ENCODE measurements at places on chromosomes 1 and 21.
A peak's percentile ranks its signal among the peaks of the same experiment; 100 is the strongest.

DNA sequence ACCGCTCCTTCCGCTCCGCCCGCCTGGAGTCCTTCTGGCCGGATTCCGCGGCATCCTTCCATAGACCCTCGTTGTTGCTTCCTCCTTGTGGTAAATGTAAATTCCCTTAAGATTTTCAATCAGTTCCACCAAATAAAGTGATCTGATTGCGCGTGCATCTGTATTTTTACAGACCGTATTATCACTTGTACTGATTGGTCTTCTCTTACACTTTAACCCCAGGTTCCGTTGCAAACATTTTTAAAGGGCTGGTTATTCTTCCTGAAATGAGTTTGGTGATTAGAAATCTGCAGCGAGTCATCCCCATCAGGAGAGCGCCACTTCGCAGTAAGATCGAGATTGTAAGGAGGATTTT lies 483 bp downstream of the YBEY start:
- no peak for DNase-seq

DNA sequence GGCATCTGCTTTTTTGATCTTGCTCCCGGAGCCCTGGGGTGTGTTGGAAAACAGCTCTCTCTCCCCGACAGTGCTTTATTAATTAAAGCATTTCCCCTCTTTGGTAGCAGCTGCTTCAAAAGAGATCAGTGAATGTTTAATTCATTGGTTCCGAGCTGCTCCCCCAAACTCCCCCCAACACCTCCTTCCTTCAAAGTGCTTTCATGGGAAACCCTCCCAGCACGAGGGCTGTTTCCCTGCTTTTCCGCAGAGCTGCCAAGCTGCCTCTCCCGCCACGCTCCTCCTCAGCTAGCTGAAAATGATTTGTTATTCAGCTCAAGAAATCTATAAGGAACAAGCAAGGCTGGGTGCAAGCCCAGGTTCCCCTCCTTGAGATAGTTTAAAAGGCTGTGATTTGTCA lies 40.0 kb upstream of the DISP3 start:
- no peak for DNase-seq

DNA sequence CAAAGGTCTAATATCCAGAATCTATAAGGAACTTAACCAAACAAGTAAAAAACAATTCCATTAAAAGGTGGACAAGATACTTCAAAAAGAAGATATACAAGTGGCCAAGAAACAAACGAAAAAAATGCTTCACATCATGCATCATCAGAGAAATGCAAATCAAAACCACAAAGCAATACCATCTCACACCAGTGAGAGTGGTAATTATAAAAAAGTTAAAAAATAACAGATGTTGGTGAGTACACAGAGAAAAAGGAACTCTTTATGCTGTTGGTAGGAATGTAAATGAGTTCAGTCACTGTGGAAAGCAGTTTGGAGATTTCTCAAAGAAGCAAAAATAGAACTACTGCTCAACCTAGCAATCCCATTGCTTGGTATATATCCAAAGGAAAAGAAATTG lies 218.6 kb downstream of the SLC44A5 start:
- DNase-seq, result no peak

DNA sequence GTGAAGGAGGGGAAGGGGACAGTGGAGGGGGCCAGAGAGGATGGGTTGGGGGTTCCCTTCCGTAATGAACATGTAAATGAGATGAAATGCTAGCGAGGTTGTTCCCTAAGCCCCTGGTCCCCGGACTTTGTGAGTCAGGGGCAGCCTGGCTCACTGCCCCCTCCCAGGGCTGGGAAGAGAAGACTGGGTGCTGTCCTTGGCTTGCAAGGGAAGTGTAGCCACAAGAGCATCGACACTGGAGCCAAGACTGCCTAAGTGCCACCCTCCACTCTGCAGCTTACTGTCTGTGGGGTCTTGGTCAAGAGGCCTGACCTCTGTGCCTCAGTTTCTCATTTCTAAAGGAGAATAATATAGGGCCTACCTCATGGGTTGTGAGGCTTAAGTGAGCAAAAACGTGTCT lies 483 bp downstream of the PEAR1 start:
- DNase-seq, result no peak

DNA sequence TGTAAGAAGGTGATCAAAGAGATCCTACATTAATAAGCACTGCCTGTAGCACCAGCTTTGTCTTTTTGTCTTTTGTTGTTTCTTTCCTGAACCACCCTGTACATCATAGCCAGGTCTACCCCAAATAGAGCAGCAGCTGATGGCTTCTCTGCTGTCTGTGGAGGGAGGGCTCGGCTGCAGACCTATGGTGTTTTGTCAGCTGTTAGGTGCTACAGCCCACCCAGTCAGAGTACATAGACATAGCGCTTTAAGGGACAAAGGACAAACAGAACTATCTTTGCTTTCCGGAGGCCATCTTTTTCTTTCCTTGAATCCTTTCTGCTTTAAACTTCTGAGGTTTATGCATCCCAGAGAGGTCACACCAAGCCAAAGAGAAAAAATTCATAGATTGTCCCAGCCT lies 258.1 kb downstream of the ZNF648 start:
- no peak for DNase-seq

DNA sequence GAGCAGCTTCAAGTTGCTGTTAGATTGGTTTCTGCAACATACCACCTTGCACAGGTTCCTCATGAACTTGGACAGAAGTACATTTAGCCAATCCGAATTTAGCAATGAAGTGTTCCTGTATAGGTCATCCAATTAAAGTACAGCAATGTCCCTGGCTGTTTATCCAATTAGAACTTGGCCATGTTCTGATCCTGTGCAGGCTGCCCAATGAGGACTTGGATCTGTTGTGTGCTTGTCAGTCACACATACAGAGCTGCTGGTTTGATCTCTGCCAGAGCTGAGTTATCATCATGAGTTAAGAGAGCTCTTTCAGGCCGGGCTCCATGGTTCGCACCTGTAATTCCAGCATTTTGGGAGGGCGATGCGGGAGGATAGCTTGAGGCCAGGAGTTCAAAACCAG lies 22.0 kb upstream of the IFNLR1 start:
- no peak for DNase-seq

- no peak for DNase-seq
These were observed 502.3 kb downstream of the NUF2 start for GRCh38 chr1:163824006-163824405.

DNA sequence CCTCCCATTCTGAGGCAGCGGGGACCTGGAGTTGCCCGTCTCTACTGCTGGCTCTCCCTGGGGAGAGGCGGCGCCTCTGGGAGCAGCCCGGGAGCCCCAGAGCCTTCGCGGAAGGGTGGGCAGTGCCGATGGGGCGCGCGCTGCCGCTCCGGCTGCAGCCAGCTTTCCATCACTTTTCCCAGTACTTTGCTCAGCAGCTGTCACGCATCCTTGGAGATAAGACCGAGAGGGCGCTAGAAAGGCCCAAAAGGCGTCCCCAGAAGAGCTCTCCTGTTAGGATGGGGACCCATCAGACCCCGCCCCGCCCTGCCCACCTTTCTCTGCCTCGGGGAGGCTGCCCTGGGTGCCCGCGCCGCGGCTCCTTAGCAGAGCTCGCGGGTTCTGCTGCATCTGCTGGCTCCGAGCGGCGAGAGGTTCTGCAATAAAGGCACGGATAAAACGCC lies 534 bp downstream of the KCNH1 start:
- peak; percentile 69 for DNase-seq

DNA sequence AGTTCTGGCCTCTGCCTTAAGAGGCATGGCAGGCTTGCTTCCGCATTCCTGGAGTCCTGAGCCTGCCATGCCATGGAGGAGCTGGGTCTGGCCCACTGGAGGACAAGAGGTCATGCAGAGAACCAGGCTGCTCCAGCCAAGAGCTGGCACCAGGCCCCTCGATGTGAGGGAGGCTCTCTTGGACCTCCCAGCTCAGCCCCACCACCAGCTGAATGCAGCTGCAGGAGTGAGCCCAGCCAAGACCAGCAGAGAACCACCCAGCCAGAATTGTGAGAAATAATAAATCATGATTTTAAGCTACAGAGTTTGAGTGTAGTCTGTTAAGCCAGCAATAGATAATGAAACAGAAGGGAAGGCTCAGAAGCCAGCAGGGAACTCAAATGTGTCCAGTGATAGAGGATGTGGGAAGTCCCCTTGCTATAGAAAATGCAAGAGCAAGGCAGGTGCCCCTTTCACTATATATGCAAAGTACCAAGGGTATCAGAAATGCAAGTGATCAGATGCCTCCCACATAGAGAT lies 118.4 kb downstream of the HIVEP3 start:
- DNase-seq, result no peak

DNA sequence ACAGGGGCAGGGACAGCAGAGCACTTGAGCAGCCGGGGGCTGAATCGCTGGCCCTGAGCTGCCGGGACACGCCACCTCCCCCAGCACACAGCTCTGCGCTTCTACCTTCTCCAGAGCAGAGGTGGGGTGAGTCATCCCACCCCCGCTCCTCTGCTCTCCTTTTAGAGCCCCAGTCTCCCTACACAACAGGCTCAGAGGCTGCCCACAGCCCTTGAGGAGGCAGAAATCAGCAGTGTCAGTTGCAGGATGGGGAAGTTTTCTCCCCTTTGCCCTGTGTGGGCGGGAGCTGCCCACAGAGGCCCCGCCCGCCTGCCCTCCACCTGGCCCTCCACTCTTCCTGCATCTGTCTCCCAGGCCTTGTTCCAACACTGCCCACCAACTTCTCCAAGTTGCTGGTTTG lies 94.6 kb downstream of the STUM start:
- DNase-seq, result no peak

GRCh38 chr1:42330215-42330614 lies 4.8 kb downstream of the FOXJ3 start:
- no peak for DNase-seq

DNA sequence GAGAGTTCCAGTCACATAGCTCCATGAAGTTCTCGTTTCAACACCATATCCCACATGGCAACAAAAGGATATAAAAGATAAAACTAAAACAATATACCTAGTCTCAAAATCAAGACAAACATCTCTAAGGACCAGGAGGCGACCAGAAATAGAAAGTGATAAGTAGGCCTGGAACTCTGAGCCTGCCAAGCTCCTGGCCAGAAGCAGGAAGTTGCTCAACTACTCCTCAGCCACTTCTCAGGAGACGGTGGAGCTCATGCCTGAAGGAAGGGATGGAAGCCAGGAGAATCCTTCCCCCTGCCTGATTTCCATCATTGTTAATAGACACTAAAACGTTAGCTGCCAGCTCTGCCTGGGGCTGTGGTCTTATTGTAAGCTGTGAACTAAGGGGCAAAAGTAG lies 94.7 kb downstream of the DISP1 start:
- no peak for DNase-seq

GRCh38 chr21:26847921-26848320 lies 2.7 kb upstream of the ADAMTS1 start:
- DNase-seq, result no peak

DNA sequence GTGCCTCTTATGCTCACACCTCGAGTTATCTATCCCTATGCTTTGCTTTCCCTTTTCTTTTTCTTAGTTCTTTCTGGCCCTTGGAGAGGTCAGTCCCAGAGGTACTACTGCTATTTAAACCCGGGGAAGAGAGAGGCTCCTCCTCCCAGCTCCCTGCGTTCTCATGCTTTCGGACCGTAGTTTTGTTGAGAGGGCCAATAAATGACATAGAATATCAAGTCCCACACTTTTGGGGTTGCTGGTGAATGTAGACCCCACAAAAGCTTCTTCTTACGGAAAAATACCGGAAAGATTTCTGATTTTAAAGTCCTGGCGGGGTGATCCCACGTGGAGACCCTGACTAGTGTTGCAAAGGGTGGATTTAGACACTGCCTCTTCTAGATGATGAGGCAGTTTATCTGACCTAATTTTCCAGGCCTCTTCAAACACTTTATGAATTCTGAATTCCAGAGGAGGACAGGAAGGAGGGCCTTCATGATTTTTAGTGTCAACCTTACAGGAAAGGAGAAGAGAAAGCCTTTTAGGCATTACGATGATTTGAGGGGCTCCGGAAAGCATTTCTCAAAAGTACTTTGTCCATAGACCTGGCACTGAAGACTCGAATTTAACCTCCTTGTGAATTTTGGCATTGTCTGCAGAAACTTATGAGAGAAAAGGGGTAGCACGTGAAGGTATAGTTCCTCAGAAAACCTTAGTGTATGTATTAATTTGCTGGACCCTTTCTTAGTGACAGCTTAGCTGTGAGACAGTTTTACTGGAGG lies 694 bp downstream of the TMEM167B start:
- DNase-seq, result peak; percentile 67

Measured in SK-N-SH (cell line).